ENCODE measurements at places on chromosomes 4 and X. TPM values are rescaled to one million over a fixed set of nuclear protein-coding genes. Genes with fewer than 3 reads are reported as not detected.

TCEAL4 gene
- 13.7 TPM for polyA plus RNA-seq

GRCh38 chr4:91488946-91489345 is 814.8 kb upstream of the GRID2 start:
- no peak overlapping the region for H3K4me3 ChIP-seq
- no peak for DNase-seq
- H3K4me1 ChIP-seq: no peaks in the 10 kb centered on the region
- no peaks in the 10 kb centered on the region for H3K27me3 ChIP-seq
- no peak overlapping the region for H3K27ac ChIP-seq

- no peak overlapping the region for H3K4me3 ChIP-seq
- DNase-seq: no peak
- no peak overlapping the region for H3K27ac ChIP-seq
- peaks cover 16% of the 10 kb centered on the region for H3K4me1 ChIP-seq
- no peaks in the 10 kb centered on the region for H3K36me3 ChIP-seq
These were observed 29.0 kb downstream of the COQ2 start for GRCh38 chr4:83255584-83255983.

BMP15 gene
- polyA plus RNA-seq: not detected

GRCh38 chr4:54525602-54526001 is 132.2 kb upstream of the KIT start:
- H3K4me3 ChIP-seq: no peak overlapping the region
- DNase-seq: no peak
- no peaks in the 10 kb centered on the region for H3K4me1 ChIP-seq
- no peaks in the 10 kb centered on the region for H3K36me3 ChIP-seq
- no peak overlapping the region for H3K27ac ChIP-seq
- H3K27me3 ChIP-seq: no peaks in the 10 kb centered on the region

DNA sequence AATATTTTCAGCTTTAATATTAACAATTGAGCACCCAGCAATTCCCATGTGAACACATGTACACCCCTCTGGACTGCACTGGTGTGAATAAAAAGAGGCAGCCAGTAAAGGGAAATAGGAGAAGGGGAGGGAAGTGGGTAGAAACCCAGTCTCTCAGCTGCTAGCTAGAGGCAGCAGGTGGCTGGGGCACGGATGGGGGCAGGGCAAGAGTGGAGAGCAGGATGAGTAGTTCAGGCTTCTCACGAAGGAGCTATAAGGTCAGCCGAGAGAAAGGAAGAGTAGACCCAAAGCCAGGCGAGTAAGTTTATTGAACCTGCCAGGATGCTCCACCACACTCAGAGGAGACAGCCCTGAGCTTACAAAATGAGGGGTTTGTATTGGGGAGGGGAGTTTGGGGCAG is 184.8 kb upstream of the MTMR8 start:
- no peak overlapping the region for H3K4me3 ChIP-seq
- no peak overlapping the region for H3K27ac ChIP-seq
- DNase-seq: no peak
- H3K4me1 ChIP-seq: no peaks in the 10 kb centered on the region
- no peaks in the 10 kb centered on the region for H3K36me3 ChIP-seq

GRCh38 chr4:52939325-52939724 is 77.2 kb downstream of the RASL11B start:
- DNase-seq: no peak
- no peaks in the 10 kb centered on the region for H3K27me3 ChIP-seq
- H3K27ac ChIP-seq: no peak overlapping the region
- H3K36me3 ChIP-seq: no peaks in the 10 kb centered on the region

DNA sequence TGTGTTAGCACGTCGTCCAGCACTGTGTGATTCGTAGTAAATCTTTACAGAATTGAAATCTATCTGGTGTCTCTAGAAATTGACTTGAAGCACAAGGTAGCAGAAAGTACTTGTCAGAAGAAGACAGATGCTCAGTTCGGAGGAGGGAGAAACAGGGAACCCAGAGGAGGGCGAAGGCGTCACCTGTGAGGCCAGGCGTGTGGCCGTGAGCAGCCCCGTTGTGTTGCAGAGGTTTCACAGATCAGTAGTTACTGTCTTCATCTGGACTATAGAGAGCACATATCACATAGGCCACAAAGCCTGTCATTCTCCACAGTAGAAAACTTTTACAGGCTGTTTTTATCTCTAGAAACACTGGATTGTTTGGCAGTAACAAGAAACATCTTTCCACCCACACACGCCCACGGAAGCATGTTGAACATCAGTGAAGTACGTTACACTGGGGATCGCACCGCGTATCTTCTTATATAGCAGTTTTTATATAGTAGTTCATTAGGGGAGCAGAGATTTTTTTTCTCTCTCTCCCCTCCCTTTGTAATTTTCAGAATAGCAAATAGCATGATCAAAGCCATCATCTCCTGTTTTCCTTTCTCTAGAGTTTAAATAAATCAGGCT is 48.1 kb upstream of the TLR3 start:
- no peaks in the 10 kb centered on the region for H3K4me1 ChIP-seq
- no peak overlapping the region for H3K27ac ChIP-seq
- no peak for DNase-seq
- no peaks in the 10 kb centered on the region for H3K36me3 ChIP-seq
- H3K4me3 ChIP-seq: no peak overlapping the region
- H3K27me3 ChIP-seq: no peaks in the 10 kb centered on the region

TCEAL5 gene
- not detected for polyA plus RNA-seq

- H3K27ac ChIP-seq: no peak overlapping the region
- no peak overlapping the region for H3K4me3 ChIP-seq
- H3K4me1 ChIP-seq: no peaks in the 10 kb centered on the region
- DNase-seq: no peak
These were observed 5.5 kb downstream of the INPP4B start for GRCh38 chr4:142840516-142841123.

DNA sequence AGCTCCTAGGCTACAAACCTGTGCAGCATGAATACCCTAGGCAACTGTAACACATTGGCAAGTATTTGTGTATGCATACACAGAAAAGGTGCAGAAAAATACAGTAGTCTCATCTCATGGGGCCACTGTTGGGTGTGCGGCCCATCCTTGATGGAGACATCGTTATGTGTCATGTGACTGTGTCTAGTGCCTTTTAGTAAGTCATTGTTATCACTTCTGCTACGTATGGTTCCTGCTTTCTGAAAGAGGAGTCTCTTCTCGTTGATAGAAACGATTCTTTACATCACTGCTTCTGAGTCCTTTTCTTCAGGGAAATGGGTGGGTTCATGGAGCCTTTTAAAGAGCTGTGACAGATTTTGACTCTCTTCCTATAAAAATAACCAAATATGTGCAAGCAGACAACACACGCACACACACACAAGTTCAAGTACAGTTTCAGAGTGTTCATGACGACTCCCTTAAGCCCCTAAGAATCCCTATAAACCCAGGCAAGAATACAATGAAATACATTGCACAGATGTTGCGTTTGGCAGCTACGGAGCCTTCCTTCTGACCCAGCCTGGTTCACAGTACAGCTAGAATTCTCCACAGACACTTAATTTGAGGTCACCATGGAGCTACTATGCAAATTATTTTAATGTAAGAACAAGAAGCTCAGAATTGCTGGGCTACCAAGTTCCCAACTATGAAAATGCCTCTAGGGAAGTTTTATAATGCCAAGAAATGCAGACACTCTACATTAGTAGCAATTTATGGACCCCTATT is 10.2 kb upstream of the STK32B start:
- H3K27ac ChIP-seq: no peak overlapping the region
- H3K27me3 ChIP-seq: no peaks in the 10 kb centered on the region
- no peaks in the 10 kb centered on the region for H3K36me3 ChIP-seq

DNA sequence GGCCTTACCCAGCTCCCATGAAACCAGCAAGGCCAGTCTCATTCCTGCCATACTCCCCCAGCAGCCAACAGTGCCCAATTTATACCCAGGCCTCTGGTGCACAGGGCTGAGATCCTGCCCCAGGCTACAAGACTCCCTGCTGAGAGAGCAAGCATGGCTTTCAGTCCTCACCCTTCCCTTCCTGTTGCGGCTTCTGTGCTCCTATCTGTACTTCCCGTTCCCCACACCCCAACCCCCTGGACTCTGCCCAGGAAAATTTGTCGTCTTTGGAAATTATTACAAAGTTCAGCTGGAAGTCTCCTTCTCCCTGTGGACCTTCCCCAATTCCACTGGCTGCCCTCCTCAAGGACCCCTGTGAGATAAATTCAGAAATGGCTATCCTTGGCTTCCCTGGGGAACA is 84.1 kb upstream of the GK2 start:
- DNase-seq: no peak
- H3K36me3 ChIP-seq: no peaks in the 10 kb centered on the region
- no peaks in the 10 kb centered on the region for H3K4me1 ChIP-seq
- H3K27ac ChIP-seq: no peak overlapping the region

MID1 gene
- 0.12 TPM for polyA plus RNA-seq

NDNF gene
- not detected for polyA plus RNA-seq

DNA sequence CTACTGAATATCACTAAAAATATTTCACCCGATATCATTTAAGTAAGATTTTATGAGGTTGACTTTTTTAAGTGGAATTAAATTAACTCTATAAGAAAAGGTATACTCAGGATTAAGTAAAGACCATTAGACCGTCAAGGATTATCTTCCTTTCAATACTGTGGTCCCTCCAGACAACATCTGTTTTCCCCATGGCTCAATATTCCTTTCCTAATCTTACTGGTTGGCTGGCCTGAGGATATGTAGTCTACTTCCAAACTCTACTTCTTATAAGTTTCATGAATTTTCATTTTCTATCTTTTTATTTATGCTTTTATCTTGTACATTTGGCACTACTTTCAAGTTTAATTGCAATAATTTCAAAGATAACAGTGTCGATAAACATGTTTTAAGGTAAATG is 725.4 kb downstream of the PCDH7 start:
- no peaks in the 10 kb centered on the region for H3K36me3 ChIP-seq
- no peak overlapping the region for H3K27ac ChIP-seq
- H3K4me3 ChIP-seq: no peak overlapping the region
- no peak for DNase-seq
- H3K4me1 ChIP-seq: no peaks in the 10 kb centered on the region
- H3K27me3 ChIP-seq: no peaks in the 10 kb centered on the region

GRCh38 chr4:149211876-149212275 is 603.8 kb downstream of the IQCM start:
- no peak for DNase-seq
- H3K36me3 ChIP-seq: no peaks in the 10 kb centered on the region
- H3K4me1 ChIP-seq: no peaks in the 10 kb centered on the region
- H3K4me3 ChIP-seq: no peak overlapping the region
- H3K27ac ChIP-seq: no peak overlapping the region
- no peaks in the 10 kb centered on the region for H3K27me3 ChIP-seq

MTTP gene
- polyA plus RNA-seq: not detected

GATA1 gene
- not detected for polyA plus RNA-seq

- H3K36me3 ChIP-seq: peaks cover 8% of the 10 kb centered on the region
- H3K4me3 ChIP-seq: no peak overlapping the region
- peaks cover 8% of the 10 kb centered on the region for H3K4me1 ChIP-seq
- no peak for DNase-seq
These were observed 1.4 kb downstream of the COQ2 start for GRCh38 chr4:83283181-83283580.

DNA sequence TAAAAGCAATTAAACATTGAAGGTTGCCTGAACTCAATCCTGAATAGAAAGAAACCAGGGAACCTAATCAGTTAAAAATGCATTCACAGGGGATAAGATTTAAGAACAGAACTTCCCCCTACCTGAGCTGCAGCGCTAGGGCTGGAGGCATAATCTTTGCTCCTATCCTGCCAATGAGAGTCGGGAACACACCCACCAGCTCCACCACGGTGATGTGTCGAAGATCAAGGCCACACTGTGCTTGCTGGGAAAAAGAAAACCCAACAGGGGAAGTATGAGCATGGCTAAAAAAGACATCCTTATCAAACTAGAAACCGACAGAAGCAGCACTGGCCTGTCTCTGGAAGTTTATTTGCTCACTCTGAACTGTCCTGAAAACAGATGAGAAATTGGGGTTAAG is 66.3 kb downstream of the SRPX start:
- H3K27ac ChIP-seq: no peak overlapping the region
- H3K4me3 ChIP-seq: no peak overlapping the region
- no peaks in the 10 kb centered on the region for H3K4me1 ChIP-seq
- DNase-seq: no peak

ENPEP gene
- not detected for polyA plus RNA-seq
